Activated T-cell treated with anti-CD3 and anti-CD28 coated beads for 48 hours (primary cell): ENCODE measurements at places on chromosomes 2 and 18.

DNA sequence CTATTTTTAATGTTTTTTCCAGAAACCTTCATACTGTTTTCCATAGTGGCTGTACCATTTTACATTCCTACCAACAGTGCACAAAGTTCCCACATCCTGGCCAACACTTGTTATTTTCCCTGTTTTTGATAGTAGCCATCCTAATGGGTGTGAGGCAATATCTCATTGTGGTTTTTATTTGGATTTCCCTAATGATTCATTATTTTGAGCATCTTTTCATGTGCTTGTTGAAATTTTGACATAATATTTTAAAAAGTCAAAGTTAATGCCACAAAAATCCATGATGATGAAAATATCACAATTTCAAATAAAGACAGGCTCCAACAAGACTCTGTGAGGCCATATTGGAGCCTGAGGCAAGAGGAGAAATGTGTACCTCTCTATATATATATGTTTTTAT, 50.2 kb downstream of the VWA3B start:
- DNase-seq, result no peak

DNA sequence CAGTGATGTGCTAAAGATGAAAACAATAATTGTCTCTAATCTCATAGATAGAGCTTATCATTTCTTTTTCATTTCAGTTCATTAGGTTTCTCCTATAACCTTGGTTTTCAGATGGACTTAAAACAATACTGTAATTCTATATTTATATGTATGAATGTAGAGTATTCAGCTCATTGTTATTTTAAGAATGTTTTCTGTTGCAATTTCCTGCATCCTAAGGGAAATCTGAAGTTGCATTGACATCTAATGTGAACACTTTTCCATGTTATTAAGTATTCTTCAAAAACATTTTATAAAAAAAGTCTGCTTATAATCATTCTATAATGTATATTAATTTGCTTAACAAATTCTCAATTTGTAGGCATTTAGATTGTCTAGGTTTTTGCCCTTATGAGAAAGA, 288.9 kb downstream of the XIRP2 start:
- no peak for DNase-seq

DNA sequence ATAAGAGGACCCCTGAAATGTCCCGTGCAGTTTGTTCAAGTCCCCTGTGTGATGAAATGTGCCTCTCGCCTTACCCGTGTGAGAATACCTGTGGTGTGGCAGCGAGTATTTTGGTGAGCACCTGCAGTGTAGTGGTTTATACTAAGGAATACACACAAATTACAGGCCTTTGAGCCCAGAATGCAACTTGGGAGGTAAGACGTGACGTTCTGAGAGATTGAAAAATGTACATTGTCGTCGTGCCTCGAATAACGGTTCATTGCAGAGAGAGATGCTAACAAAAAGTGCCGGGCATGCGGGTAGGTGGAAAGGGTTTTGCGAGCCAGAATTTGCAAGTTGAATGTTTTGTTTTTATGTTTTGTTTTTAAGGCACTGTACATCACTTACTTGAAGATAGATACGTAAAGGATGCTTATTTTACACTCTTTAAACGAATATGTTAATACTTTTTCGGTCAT, 867 bp downstream of the RBBP8 start:
- DNase-seq, result no peak

DNA sequence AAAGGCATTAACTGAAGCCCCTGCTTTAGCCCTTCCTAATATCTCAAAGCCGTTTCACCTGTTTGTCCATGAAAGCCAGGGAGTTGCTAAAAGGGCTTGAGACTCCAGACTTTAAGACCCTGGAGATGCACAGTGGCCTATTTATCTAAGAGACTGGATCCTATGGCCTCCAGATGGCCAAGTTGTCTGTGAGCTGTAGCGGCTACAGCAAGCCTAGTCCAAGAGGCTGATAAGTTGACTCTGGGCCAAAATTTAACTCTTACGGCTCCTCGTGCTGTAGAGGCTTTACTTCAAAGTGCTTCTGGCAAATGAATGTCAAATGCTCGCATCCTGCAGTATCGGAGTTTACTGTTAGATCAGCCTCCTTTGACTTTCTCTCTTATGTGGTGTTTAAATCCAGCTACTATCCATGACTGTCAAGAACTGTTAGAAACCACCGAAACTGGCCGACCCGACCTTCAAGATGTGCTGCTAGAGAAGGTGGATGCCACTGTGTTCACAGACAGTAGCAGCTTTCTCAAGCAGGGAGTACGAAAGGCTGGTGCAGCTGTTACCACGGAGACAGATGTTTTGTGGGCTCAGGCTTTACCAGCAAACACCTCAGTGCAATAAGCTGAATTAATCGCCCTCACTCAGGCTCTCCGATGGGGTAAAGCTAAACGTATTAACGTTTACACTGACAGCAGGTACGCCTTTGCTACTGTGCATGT, 336.7 kb upstream of the CNTNAP5 start:
- no peak for DNase-seq

GRCh38 chr18:31977270-31977872, 34.4 kb upstream of the TRAPPC8 start:
- DNase-seq, result no peak

- DNase-seq, result no peak
These were observed 270.0 kb downstream of the HDAC4 start for GRCh38 chr2:239130786-239131325.

DNA sequence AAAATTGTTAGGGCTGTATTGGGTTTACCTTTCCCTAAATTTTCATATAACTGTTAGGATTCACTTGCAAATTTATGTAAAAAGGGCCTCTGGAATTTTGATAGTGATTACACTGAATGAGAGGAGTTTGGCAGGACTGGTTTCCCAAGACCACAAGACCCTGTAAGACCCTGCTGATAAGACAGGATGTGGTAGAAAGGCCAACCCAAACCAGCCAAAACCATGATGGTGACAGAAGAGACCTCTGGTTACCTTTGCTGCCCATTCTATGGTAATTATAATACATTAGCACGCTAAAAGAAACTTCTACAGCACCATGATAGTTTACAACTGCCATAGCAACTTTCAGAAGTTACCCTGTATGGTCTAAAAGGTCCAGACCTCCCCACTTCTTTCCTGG, 8.3 kb upstream of the CASP10 start:
- DNase-seq, result no peak

DNA sequence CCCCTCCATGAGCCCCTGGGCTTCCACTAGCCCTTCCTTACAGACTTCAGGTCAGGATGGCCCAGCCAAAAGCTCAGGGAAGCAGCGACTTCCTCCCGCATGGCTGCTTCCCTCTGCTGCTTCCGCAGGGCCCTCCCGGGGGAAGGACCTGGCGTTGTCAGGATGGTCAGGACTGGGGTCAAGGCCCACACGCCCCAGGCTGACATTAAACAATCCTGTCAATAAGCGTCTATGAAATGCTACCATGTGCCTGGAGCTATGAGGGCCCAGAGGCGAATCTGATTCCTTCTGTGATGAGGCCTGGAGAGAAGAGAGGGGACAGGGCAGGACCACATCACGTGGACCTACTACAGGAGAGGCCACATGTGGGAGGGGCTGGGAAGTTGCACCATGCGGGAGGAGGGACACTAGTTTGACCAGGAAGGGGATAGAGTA, 17.3 kb downstream of the CYS1 start:
- no peak for DNase-seq
